Muscle of arm (tissue), 14 donors: ENCODE measurements at places on chromosomes 7 and 10. TPM values are rescaled to one million over a fixed set of nuclear protein-coding genes. Genes with fewer than 3 reads are reported as not detected.

Gene KIF20B
- polyA plus RNA-seq: 8.1 TPM

Gene TRDMT1
- 12.0 TPM for polyA plus RNA-seq

Gene TFPI2
- not detected for polyA plus RNA-seq

Gene KLLN
- polyA plus RNA-seq: 0.41 TPM

Gene GPR146
- 2.4 TPM for polyA plus RNA-seq

Gene DEPP1
- 13.9 TPM for polyA plus RNA-seq
